Stimulated activated CD4-positive, alpha-beta T cell treated with anti-CD3 and anti-CD28 coated beads, TNF-alpha, amount 100 ng/mL, for 4 hours (primary cell): ENCODE measurements at places on chromosomes 7 and 10.

- no peak for DNase-seq
Measured at GRCh38 chr7:43766564-43766963, 8.1 kb downstream of the BLVRA start.

DNA sequence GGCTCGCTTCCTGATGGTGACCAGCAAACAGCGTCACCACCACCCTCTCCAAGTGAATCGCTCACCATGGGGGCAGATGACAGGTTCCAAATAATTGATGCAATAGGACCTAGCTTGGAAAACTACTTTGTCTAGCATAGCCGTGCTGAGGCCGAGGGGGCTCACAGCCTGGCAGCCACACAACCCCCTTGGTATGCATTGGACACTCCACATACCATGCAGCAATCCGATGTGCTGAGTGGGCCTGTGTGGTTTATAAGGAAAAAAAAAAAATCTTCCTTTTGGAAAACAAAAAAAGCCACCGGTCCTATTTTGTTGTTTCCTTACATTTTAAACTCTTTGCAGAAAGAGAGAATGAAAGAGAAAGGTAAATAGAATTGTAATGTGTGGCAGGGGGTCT lies 15.1 kb downstream of the GATA3 start:
- DNase-seq: no peak

- DNase-seq: no peak
Measured at GRCh38 chr10:119120875-119121274, 17.0 kb downstream of the DENND10 start.

DNA sequence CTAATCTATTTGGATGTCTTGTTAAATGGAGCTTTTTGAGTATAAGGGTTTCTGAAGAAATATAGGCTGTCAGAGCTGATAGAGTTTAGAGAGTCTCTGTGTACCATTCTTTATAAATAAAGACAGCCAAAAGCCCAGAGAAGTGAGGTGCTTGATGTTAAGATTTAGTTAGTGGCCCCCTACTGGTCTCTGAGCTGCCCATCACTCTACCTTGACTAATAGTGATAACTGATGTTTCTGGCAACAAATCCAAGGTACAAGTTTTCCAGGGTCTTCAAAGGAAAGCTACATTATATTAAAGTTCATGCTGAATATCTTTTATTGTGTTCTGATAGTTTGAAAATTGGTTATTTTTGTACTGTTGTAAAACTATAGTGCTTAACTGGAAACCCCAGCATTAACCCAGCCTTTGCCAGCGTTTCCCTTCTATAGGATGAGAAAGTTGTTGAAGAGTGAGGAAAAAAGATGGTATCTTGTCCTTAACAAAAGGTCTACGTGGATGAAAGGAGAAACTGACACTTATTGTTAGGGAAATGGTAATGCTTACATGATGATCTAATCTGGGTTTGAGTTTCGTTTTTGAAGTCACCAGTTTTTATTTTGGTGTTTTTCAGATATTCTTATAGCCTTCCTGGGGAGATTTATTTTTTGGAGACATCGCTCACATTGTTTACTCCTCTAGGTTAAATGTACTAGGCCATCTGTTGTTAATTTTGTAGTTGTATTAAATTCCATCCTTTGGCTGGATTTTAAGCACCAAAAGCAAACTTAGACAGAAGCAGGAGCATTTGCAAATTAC lies 79.0 kb downstream of the AUTS2 start:
- DNase-seq: no peak

GRCh38 chr10:52466464-52466863 lies 152.4 kb downstream of the DKK1 start:
- DNase-seq: no peak

GRCh38 chr10:93058139-93058538 lies 2.5 kb upstream of the CYP26C1 start:
- DNase-seq: no peak

- DNase-seq: no peak
Measured at GRCh38 chr7:86558680-86559501, 84.8 kb upstream of the GRM3 start.
